Stimulated activated CD8-positive, alpha-beta memory T cell treated with anti-CD3 and anti-CD28 coated beads, Interleukin-2, amount 100 ng/mL, for 1 hour (primary cell): ENCODE measurements at places on chromosomes 6 and 20.
A peak's percentile ranks its signal among the peaks of the same experiment; 100 is the strongest.

DNA sequence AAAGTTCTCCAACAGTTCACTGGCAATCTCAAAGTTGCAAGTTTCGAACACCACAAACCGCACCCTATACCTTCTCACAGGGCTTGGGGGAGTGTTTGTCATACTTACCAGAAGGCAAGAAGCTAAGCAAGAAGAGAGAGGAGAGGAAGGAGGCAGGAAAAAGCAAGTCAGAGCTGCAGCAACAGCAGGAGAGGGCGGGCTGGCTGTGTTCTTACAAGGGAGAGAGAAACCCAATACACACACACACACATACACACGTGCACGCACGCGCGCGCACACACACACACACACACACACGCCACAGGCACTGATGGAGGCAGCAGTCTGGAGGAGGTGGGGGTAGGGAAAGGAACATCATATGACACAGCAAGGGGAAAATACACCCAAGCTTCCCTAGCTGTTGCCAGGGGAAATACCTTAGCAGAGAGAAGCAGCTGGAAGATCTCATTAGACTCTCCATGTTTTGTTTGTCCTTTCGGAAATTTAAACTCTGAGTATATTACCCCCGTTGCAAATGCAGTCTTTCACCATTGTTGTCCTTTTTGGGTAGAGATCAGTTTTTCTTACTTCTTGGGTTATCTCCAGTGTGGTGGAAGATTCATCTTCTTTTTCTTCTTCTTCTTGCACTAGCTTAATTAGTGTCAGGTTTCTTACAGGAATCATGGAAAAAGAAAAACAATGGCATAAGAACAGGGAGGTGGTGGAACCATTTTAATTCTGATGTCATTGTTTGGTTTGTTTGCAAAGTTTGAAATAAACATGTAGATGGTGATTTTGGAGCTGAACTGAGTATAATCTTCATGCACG lies at the start of gene TXLNB:
TSS of gene TXLNB (minus strand) at position 186 of the 807 bp plus-strand sequence. CDS start 3,099 bp downstream, outside the sequence.
- peak; percentile 44 for DNase-seq

- no peak for DNase-seq
Measured at GRCh38 chr6:135938576-135939207, 87.2 kb downstream of the PDE7B start.

DNA sequence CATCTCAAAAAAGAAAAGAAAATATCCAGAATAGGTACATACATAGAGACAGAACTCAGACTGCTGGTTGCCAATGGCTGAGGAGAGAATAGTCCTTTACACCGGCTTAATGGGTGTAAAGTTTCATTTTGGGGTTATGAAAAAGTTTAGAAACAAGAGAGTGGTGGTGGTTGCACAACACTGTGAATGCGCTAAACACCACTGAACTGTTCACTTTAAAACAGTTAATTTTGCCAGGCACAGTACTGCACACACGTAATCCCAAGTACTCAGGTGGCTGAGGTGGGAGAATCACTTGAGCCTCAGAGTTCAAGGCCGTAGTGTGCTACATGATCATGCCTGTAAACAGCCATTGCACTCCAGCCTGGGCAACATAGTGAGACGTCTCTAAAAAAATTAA lies 7.6 kb downstream of the ILRUN start:
- DNase-seq: no peak

- DNase-seq: no peak
Measured at GRCh38 chr6:146884728-146885127, 286.0 kb downstream of the ADGB start.

DNA sequence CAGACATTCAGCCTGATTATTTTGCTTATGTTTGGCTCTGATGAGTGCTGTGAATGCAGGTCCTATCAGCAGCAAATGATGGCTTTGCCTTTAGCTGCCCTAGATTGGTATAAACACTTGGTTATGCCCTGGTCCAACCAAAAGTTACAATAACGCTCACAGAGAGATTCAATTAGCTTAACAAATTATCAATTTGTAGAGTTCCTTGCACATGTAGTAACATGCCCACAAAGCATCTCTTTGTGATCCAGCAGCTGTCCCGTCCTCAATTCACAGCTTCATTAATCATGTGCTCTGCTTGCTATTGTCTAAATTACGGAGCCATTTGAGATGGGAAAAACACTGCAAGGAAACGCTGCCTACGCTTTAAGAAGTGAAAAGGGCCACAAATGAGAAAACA lies 457.9 kb downstream of the HDGFL1 start:
- no peak for DNase-seq

DNA sequence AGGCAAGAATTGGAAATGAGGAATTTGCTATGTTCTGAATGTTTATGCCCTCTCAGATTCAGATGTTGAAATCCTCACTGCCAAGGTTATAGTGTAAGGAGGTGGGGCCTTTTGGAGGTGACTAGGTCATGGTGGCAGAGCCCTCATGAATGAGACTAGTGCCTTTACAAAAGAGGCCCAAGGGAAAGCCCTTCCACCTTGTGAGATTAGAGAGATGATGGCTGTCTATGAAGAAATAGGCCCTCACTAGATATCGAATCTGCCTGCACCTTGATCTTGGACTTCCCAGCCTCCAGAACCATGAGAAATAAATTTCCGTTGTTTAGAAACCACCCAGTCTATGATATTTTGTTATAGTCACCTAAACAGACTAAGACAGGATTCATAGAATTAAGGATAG lies 10.4 kb downstream of the ASIP start:
- DNase-seq: no peak

GRCh38 chr20:63602321-63602720 lies 24.6 kb downstream of the GMEB2 start:
- no peak for DNase-seq

DNA sequence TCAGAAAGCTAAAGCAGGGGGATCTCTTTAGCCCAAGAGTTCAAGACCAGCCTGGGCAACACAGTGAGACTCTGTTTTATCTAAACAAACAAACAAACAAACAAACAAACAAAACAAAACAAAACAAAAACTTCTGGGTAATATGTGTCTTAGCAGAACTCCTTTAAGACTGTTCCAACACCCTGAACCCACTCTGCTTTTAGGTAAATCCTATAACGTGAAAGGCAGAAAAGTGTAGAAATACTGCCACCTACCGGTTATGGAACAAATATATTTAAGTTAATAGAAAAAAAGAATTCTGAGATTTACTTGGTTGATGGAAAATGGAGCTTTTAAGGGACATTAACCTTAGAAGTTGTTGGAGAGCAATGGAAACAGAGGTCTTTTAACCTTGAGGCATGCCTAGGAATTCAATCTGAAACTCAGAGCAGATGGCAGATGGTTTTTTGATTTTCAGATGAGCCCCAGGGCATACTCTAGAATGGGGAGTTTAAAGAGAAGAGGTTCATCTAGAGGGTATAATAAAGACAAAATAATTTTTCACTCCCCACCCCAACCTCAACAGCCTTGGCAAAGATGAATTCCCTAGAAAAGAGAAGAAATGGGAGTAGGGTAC lies 38.5 kb downstream of the SOD2 start:
- no peak for DNase-seq

DNA sequence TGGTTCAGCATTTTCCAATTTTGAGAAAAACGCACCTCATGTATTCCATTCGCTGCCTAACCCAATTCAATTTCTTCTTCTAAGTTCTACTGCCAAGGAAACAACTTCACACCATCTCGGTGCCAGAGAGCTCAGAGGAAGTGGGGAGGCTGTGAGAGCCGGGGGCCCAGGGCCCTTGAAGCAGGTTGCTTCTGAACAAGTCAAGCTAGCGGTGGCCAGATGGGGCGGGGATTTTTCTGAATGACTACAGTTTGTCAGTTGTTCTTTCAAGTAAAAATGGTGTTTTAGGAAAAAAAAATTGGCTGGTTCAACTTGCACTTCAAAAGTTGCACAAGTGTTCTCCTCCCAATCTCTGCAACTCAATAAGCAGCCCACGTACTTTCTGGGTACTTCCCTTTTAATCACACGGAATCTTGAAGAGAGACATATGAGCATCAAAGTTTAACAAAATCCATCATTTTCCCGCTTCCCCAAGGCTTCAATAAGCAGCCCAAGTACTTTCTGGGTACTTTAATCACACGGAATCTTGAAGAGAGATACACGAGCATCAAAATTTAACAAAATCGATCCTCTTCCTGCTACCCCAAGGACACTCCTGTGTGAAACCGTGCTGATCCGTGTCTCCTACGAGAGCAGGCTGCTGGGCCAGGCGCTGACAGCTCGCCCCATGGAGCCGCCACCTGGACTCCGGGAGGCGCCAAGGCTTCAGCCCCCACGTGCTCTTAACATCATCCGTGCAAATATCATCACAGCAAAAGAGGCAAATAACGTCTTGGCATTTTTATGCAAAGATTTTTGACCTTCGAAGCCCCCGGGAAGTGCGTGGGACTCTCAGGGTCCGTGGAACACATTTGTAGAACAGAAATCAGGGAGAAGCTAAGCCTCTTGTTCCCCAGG lies 186.7 kb upstream of the PDE10A start:
- no peak for DNase-seq

GRCh38 chr6:43635387-43636307 lies at the start of gene MAD2L1BP:
TSS of gene MAD2L1BP (plus strand) at chr6:43635840. CDS start at chr6:43635876, 36 bp downstream.
- DNase-seq: peak; percentile 76

DNA sequence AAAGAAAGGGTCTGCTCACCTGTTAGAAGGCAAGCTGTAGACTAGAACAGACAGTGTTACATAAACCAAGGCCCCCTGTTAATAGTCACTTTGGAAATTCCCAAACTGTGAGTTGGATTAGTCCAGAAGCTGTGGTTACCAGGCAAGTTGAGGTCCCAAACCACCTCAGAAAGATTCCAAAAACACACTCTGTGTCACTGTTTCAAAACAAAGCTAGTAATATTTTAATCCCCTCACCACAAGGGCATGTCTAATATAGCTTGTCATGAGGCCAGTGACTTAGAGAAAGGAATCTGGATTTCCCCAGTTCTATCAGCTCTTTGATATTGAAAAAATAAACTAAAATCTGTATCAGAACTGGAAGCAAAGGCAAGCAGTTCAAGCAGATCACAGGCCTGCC lies 244.6 kb downstream of the HAO1 start:
- DNase-seq: no peak

- no peak for DNase-seq
Measured at GRCh38 chr20:1357921-1358671, 29.2 kb upstream of the SDCBP2 start.

GRCh38 chr6:166906376-166907044 lies 49.8 kb downstream of the RNASET2 start:
- DNase-seq: no peak

- DNase-seq: no peak
Measured at GRCh38 chr6:169861431-169862042, 110.1 kb downstream of the ERMARD start.
